ENCODE measurements at places on chromosomes 7 and 10. TPM values are rescaled to one million over a fixed set of nuclear protein-coding genes. Genes with fewer than 3 reads are reported as not detected.

NPSR1 gene
- not detected for total RNA-seq

CNNM1 gene
- 5.6 TPM for total RNA-seq

ITIH5 gene
- 12.2 TPM for total RNA-seq

MYH16 gene
- total RNA-seq, result not detected

GLRX3 gene
- 46.0 TPM for total RNA-seq

SPDYE3 gene
- total RNA-seq, result not detected

All from parietal lobe (tissue), 2 donors.